CD4-positive, alpha-beta T cell treated with Interleukin-4 for 4 hours (primary cell): ENCODE measurements at places on chromosomes 12 and 14.

- DNase-seq = no peak
Observed at GRCh38 chr14:97010491-97011160, 213.4 kb downstream of the VRK1 start.

DNA sequence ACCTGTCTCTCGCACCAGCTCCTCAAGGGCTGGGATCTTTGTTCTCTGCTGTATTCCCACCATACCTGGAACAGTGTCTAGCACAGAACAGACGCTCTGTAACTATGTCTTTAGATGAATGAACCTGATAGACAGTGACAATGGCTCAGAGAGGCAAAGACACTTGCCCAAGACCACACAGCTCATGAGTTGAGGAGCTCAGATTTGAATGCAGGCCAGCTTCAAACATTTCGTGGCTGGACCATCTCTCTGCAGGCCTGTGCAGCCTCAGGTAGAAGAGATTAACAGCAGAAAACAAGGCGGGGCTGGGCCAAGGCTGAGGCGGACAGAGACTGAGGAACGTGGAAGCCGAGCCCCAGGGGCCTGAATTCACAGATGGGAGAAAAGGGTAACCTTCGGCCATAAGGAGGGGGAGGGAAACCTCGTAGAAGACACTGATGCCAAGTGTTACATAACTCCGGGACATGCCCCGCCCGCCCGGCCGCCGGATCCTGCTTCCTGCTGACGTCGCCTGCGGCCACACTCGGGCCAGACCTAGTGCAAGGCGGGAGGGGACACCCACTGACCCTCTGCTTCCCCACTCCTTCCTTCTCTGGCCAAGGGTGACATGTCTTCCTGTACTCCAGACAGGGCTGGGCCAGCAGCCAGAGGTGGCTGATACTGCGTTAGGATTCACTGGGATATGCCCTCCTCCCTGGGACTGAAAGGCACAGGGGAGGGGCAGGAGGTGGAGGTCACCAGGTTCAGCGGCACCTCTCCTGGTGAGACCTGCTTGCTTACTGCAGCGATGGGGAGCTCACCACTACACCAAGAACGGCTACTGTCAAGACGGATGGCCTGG, 86.8 kb downstream of the RFLNA start:
- no peak for DNase-seq

GRCh38 chr14:98608071-98609060, 663.6 kb downstream of the BCL11B start:
- no peak for DNase-seq

DNA sequence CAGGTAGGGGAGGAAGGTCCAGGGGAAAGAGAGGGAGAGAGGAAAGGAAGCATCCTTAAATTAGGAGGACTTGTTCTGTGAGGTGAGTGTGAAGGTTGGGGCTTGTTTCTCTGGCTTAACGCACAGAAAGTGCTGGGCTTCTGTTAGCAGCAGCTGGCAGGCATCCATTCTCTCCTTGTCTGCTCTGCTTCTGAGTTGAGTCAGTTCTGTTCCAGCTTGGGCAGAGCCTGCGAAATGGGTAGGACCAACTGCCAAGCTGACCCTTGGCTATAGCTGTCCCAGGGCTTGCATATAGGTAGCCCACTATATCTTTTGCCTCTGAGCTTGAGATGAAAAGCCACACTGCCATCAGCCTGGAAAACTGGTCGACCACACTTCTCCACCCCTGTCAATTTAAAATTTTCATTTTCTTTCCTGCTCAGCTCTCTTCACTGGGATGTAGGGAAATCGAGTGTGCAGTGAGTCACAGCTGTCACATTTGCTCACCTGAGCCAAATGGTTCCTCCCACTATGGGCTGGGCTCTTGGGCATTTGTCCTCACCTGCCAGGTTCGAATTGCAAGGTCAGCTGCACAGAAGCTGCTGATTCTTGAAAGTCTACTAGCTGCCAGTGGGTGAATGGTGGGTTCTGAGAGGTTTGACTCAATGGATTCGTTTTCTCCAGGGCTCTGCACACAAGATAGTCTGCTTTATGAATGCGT, 256.4 kb upstream of the PWP1 start:
- DNase-seq = no peak

GRCh38 chr14:34920339-34920738, 45.2 kb upstream of the BAZ1A start:
- DNase-seq = no peak

DNA sequence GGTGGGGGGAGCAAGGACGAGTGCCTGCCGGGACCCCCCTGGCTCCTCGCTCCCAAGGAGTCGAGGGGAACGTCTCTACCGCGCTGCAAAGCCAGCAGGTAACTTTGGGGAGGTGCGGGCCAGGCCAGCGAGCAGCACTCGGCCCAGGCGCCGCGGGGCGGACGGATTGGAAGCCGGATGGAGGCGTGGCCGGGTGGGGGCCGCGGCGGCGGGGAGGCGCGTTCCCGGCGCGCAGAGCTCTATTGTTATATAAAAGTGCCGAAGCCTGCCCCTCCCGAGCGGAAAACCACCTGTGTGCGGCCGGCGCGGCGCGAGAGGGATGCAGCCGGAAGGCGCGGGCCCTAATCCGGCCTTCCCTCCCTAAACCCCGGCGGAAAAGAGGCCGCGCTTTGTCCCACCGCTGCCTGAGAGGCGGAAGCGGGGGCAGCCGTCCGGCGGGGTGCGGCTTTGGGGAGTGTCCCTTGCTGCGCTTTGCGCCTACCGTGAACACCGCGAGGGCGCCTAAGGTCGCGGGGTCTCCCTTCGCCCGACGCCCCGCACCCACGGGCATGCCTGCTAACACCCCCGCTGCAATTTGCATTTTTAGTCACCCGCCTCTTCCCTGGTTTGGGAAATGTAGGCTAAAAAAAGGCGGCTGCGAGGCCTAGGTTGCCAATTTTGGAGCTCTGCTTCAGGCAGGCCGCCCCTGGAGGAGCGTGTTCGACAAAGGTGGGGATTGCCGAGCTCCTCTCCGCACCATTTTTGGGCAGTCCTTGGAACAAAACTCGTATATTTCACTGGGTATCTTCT, 1.7 kb upstream of the DUSP6 start:
- peak; percentile 54 for DNase-seq

DNA sequence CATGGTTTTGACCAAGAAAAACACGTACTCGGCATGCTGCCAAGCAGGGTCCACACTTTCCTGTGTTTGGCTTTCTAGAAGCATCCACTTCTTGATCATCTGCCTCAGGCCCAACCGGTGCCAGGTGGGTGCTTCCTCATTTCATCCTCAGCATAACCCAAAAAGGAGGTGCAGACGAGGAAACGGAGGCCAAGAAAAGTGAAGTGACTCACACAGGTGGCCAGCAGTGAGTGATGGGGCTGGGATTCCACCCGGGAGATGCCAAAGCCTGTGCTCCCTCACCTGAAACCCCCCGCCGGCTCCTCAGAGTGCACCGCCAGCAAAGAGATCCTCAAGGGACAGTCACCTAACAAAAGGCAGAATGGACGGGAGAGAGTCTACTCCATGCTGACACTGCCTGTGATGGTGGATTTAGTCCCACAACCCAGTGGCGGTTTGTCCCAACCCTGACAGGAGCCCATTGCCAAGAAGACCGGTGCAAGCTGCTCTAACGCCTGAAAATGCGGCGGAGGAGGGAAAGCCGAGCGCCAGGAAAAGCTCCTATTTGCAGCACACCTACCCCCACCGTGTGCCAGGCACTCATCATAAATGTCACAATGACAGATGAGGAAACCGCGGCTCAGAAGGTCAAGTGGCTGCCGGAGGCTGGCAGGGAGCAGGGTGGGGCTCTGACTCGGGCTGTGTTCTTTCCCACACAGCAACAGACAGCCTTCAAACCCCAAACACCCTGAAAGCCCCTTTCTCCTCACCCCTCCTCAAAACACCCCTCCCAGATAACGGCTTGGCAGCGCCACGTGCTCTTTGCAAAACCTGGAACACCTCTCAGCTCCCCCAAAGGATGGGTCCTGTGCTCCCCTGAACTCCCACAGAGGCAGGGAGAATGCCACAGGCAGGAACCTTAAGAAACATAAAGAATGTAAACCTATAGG, 18.8 kb downstream of the BCL11B start:
- DNase-seq = peak; percentile 80
